ENCODE measurements at places on chromosomes 5 and 9. TPM values are rescaled to one million over a fixed set of nuclear protein-coding genes. Genes with fewer than 3 reads are reported as not detected.

Gene NEURL1B
- total RNA-seq, result 55.8 TPM

Gene FGD3
- 1.3 TPM for total RNA-seq

GRCh38 chr9:34558919-34559623 is 30.5 kb downstream of the CNTFR start:
- H3K27me3 ChIP-seq, result no peaks in the 10 kb centered on the region
- H3K27ac ChIP-seq, result peak overlapping the region; percentile 81
- no peak for DNase-seq
- peaks cover 55% of the 10 kb centered on the region for H3K4me1 ChIP-seq
- no peaks in the 10 kb centered on the region for H3K36me3 ChIP-seq

DNA sequence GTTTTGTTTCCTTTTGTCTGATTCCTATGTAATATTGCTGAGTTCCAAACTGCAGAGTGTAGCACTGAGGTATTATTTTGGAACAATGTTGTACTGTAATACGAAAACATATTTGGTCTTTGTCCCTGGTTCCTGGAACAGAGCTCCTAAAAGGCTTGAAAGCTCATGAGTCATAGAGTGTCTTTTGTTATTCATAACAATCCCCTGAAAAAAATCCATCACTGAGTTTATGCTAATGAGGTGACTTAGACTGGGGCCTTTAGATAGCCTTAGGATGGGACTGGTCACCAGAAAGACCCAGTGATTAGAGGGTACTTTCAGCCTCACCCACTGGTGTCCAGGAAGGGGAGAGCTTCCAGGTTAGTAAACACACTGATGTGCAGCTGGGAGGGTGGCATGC is 132.7 kb upstream of the POU5F2 start:
- H3K4me1 ChIP-seq, result no peaks in the 10 kb centered on the region
- H3K4me3 ChIP-seq, result no peak overlapping the region

DNA sequence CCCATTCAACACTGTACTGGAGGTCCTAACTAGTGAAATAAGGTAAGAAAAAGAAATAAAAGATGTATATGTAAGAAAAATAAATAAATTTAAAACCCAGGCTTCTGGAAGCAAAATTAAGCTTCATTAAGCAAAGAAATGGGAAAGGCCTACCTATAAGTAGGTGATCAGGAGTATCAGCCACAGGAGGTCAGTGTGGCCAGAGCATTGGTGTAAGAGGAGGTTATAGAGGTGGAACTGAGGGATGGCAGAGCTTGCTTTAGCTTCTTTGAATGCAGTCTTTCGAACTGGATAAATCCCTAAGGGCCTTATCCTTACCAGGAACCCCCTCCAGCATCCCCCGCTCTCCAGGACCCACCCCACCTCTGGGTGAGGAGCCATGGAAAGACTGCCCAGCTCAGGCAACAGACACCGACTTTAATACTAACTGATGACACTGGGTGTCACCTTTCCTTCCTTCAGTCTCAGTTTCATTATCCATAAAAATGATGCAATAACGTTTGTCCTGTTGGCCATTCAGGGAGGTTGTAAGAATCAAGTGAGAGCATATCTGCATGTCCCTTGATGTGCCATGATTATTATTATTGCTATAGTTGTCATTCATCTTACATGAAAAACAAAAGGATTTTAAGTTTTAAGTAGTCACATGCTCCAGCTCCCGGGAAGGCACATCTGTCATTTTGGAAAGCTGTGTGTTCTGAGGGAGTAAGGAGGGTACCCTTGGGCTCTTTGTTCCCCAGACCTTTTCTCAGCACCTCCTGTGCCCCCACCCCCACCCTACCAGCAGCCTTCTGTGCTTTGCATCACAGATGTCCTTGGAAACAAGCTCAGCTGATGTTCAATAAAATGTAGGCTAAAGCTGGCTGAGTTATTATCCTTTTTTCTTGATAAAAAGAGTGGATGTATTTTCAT is 50.8 kb upstream of the CTNNA1 start:
- no peak overlapping the region for H3K4me3 ChIP-seq
- no peaks in the 10 kb centered on the region for H3K4me1 ChIP-seq
- H3K27ac ChIP-seq, result no peak overlapping the region
- H3K27me3 ChIP-seq, result no peaks in the 10 kb centered on the region
- DNase-seq, result no peak

DNA sequence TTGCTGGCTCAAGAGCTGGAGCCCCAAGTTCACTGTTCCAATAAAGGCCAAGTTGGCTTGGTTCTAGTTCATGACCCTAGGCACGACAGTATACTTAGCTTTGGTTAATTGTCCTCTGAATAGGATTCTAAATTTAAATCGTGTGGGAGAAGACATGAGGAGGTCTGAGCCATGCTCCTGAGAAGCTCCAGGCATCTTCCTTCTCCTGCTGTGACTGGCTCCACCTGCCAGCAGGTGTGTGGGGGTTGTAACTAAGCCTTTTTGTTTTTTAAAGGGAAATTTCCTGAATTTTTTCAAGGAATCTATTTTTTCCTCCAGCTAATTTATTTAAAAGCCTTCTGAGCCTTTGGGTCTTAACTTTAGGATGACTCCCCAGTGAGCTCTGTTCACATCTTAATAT is 20.2 kb upstream of the TRIM36 start:
- H3K27ac ChIP-seq, result no peak overlapping the region
- H3K4me3 ChIP-seq, result no peak overlapping the region
- H3K27me3 ChIP-seq, result no peaks in the 10 kb centered on the region
- H3K36me3 ChIP-seq, result no peaks in the 10 kb centered on the region

- no peaks in the 10 kb centered on the region for H3K27me3 ChIP-seq
- no peak for DNase-seq
- no peaks in the 10 kb centered on the region for H3K36me3 ChIP-seq
- H3K4me1 ChIP-seq, result no peaks in the 10 kb centered on the region
- no peak overlapping the region for H3K27ac ChIP-seq
- H3K4me3 ChIP-seq, result no peak overlapping the region
These were observed 8.6 kb upstream of the PHYKPL start for GRCh38 chr5:178241231-178241663.

GRCh38 chr5:138912093-138912492 is 37.0 kb upstream of the LRRTM2 start:
- H3K27ac ChIP-seq, result no peak overlapping the region
- DNase-seq, result no peak
- H3K4me1 ChIP-seq, result no peaks in the 10 kb centered on the region
- no peaks in the 10 kb centered on the region for H3K36me3 ChIP-seq
- H3K4me3 ChIP-seq, result no peak overlapping the region

- H3K27me3 ChIP-seq, result no peaks in the 10 kb centered on the region
- DNase-seq, result no peak
- no peaks in the 10 kb centered on the region for H3K36me3 ChIP-seq
- no peak overlapping the region for H3K4me3 ChIP-seq
These were observed 61.8 kb upstream of the CEMIP2 start for GRCh38 chr9:71830153-71830552.

- H3K27me3 ChIP-seq, result no peaks in the 10 kb centered on the region
- H3K4me3 ChIP-seq, result no peak overlapping the region
- H3K27ac ChIP-seq, result no peak overlapping the region
- H3K4me1 ChIP-seq, result no peaks in the 10 kb centered on the region
- no peak for DNase-seq
These were observed 110.9 kb upstream of the GPR151 start for GRCh38 chr5:146626936-146627335.

- no peaks in the 10 kb centered on the region for H3K27me3 ChIP-seq
- H3K36me3 ChIP-seq, result no peaks in the 10 kb centered on the region
- H3K27ac ChIP-seq, result peak overlapping the region; percentile 27
- no peak overlapping the region for H3K4me3 ChIP-seq
- peaks cover 23% of the 10 kb centered on the region for H3K4me1 ChIP-seq
These were observed 154.0 kb downstream of the SLC12A2 start for GRCh38 chr5:128237546-128237945.

- H3K4me3 ChIP-seq, result no peak overlapping the region
- H3K36me3 ChIP-seq, result no peaks in the 10 kb centered on the region
- no peak overlapping the region for H3K27ac ChIP-seq
- H3K27me3 ChIP-seq, result no peaks in the 10 kb centered on the region
These were observed 233.5 kb upstream of the WWC1 start for GRCh38 chr5:168057905-168058304.

Data from cardiac muscle cell (in vitro differentiated cells and primary cell).